ENCODE measurements at places on chromosomes 11 and 22. TPM values are rescaled to one million over a fixed set of nuclear protein-coding genes. Genes with fewer than 3 reads are reported as not detected.

DNA sequence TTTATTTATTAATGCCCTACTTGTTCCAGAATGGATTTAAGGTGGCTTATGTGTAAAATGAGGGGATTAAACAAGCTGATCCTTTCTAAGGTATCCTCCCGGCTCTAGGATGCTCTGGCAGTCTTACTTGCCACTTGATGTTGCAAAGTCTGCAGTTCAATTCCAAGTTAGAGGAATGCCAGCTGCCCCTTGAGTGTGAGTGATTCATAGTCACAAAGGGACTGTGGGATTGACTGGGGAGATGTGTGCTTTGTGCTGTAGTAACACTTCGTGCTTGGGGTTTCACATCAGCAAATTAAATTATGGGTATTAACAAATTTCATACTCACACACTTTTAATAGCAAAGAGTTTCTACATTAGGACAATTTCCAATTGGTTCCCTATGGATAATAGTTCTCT lies 550.8 kb upstream of the CADM1 start:
- no peak for DNase-seq

GRCh38 chr11:17753153-17753552 lies 18.6 kb downstream of the KCNC1 start:
- no peak for DNase-seq

RTCB gene
- total RNA-seq, result 92.3 TPM

DNA sequence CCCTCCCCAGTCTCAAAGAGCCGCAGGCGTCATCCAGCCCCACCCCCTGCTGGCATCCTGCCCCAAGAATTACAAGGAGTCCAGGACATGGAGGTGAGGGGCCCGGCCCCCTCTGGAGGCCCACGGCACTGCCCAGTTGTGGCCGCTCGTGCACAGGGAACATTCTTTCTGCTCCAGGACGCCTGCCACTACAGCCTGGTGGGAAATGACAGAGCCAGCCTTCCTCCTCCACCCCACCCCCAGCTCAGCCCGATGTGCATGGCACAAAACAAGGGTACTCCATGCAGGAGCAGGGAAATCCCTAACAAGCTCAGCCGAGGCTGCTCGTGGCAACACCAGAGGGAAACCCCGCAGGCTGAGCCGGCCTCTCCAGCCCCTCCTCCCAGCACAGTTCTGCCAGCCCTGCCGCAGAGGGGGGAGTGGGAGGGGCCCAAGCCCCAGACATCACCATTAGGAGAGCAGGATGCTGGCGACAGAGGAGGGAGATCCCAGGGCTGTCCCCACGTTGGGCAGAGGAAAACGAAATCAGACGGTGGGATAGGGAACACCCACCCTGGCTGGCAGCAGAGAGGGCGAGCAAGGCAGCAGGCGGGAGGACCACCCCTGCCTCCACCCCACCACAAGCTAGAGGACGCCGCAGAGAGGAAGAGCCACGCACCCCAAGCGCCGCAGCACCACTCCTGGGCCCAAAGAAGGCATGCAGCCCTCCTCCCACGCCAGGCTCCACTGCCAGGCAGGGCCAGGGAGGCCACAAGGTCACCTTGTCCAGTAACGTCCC lies 10.0 kb downstream of the IGSF9B start:
- no peak for DNase-seq

P2RY2 gene
- 1.4 TPM for total RNA-seq

MYBPC3 gene
- total RNA-seq, result not detected

PRG2 gene
- total RNA-seq, result not detected

OVOL1 gene
- not detected for total RNA-seq

DNA sequence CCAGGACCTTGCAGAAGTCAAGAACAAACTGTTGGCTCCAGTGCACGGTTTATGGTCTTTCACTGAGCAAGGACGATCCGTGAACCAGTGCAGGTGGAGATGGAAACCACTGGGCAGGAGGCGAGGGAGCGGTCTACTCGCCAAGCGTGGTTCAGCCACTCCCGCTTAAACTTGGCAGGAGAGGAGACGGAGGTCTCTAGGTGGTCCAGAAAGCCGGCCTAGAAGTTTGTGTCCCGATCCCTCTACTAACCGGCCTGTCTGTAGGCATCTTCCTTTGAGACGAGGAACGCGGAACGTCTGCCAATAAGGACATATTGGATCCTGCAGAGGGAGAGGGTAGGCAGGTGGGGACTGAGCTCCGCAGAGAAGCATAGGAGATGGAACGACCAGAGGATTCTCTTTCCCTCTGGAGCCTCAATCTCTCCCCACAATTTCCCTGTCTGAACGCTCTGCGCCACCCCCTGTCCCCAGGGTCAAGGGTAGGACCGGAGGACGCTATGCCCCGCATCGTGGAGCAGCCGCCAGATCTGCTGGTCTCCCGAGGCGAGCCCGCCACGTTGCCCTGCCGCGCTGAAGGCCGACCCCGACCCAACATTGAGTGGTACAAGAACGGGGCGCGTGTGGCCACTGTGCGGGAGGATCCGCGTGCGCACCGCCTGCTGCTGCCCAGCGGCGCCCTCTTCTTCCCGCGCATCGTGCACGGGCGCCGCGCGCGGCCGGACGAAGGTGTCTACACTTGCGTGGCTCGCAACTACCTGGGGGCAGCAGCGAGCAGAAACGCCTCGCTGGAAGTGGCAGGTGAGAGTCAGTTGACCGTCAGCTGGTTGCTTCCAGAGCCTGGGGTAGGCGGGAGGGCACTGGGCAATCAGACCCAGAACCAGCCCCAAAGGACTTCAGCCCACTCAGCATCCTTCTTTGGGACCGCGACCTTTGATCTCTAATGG lies 3.4 kb downstream of the ROBO3 start:
- DNase-seq, result no peak

GRCh38 chr11:87832211-87832610 lies 343.0 kb downstream of the RAB38 start:
- DNase-seq, result no peak

GRCh38 chr11:64461081-64461480 lies 102.1 kb downstream of the RPS6KA4 start:
- DNase-seq, result no peak

DNA sequence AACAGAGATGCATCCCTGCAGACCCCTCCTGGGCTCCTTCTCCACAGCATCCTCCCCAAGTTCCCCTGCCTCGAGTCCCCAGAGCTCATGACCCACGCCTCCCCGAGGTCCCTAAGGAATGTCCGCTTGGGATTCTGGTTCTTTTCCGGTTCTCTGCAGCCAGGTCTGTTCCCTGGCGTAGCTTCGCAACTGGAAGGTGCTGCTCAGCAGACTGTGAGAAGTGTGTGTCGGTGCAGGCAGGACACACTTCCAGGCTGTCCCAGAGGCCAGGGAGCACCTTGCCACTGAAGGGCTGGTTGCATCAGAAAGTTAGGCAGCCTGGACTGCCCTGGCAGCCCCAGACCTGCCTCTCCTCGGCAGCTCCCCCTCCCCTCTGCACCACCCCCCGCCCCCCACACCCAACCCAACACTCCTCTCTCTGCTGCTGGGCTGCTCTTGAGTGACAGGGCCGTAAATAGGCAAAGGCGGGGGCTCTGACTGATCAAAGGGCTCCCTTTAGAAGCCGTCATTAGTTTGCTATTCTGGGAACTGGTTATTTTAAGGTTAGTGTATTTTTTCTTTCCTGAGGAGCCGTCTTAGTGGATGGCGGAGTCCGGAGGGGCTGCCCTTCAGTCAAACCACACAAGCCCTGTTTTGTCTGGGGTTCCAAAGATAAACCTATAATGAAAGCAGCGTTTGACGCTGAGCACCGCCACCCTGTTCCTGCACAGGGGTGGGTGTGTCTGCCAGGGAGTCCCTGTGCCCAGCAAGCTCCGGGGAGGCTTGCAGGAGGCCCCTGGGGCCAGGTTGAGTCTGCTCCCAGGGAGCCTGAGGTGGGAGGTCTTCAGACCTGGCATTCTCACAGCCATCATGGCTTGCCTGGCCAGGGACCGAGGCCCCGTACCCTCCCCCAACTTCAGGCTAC lies 88.6 kb upstream of the KCNQ1OT1 start:
- DNase-seq, result no peak

GRCh38 chr11:92269021-92269420 lies 44.4 kb downstream of the FAT3 start:
- no peak for DNase-seq

RAG2 gene
- total RNA-seq, result not detected

DNA sequence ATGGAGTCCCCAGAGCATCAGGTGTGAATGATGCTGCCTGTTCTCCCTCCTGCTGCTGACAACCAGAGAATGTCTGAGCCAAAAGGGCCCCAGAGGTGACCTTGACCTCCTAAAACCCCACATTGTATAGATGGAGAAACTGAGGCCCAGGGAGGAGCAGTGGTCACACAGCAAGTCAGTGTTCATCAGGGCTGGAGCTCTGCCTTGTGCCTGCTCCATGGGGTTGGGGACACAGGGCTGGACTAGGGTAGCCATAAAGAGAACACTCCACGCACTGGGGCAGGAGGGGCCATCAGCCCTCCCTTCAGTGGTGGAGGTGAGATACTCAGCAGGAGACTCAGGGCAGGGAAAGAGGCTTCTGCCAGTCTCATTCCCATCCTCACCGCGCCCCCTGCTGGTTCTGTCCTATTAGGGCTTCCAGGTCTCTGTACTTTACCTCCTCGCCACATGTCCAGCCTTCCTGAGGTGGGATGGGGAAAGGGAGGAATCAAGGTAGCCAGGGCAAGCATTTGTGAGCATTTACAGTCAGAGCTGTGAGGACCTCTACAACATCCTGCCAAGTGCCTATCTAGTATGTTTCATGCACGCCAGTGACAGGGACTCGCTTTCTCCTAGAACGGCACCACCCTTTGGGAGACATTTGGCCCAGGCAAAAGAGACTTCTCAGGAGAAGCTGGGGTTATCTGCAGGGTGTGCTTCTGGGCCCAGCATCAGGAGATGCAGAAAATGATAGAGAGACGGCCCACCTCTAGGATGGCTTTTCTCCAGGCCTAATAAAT lies 43.2 kb downstream of the NEU3 start:
- DNase-seq, result peak; percentile 37

GRCh38 chr22:17842386-17842785 lies 68.1 kb upstream of the BID start:
- no peak for DNase-seq

GRCh38 chr22:45731041-45731797 lies 59.6 kb downstream of the ATXN10 start:
- no peak for DNase-seq

CWF19L2 gene
- 13.0 TPM for total RNA-seq

LRRN4CL gene
- not detected for total RNA-seq

- DNase-seq, result no peak
Observed at GRCh38 chr11:47586098-47586855, at the start of gene FAM180B. Gene FAM180B (plus strand): TSS chr11:47586678. CDS start chr11:47586769, 91 bp downstream.

DDX25 gene
- not detected for total RNA-seq

- DNase-seq, result no peak
Observed at GRCh38 chr11:44308923-44309477, 939 bp downstream of the ALX4 start.

DNA sequence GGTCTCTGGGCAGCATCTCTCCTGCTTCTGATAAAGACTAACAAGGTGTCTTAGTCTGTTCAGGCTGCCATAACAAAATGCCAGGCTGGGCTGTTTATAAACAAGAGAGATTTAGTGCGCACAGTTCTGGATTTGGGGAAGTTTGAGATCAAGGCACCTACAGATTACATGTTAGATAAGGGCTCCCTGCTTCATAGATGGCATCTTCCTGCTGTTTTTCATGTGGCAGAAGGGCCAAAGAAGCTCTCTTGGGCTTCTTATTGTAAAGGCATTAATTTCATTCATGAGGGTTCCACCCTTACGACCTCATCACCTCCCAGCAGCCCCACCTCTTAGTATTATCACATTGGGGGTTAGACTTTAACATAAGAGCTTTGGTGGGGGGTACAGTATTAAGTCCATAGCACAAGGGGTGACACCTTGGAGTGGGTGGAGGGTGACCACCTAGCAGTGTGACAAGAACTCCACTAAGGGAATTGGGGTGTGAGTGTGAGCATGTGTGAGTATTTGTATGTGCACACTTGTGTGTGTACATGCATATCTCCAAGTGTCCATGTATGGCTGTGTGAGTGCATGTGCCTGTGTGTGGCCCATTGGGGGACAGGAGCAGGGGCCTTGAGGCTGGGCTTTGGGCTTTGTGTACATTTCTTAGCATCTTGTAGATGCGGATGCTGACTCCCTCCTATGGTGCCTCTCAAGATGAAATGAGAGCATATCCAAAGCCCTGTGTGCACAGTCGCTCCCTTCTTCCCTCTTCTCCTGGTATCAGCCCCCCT lies 42.7 kb downstream of the BCR start:
- DNase-seq, result no peak

CRYBB2 gene
- 1.1 TPM for total RNA-seq

KRTAP5-9 gene
- not detected for total RNA-seq

All from glomerular endothelial cell (primary cell).